ENCODE measurements at places on chromosomes 12 and 14.

DNA sequence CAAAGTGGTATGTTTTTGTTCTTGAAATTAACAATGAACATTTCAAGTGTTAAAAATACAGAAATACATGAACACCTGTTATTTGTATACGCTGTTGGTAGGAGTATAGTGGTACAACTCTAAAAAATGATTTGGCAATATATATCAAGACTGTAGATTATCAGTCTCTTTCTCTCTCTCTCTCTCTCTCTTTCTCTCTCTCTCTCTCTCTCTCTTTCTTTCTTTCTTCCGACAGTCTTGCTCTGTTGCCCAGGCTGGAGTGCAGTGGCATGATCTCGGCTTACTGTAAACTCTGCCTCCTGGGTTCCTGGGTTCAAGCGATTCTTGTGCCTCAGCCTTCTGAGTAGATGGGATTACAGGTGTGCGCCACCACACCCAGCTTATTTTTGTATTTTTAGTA lies 12.6 kb downstream of the HEBP1 start:
- DNase-seq = no peak

DNA sequence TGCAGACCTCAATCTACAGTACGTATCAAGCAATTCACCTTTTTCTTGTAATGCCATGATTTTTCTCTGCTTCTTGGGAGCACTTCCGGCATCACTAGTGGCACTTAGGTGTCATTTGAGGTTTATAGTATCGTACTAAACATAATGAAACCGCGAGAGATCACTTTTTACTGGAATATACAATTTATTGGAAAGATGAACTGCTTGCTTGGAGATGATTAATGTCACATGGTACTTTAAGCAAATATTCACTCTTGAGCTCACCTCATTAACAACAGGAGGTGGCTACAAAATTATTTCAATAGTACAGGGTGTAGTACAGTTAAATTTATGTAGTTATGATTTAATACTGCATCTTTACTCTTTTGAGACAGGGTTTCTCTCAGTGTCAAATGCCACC lies 11.5 kb downstream of the FUT8 start:
- DNase-seq = no peak

DNA sequence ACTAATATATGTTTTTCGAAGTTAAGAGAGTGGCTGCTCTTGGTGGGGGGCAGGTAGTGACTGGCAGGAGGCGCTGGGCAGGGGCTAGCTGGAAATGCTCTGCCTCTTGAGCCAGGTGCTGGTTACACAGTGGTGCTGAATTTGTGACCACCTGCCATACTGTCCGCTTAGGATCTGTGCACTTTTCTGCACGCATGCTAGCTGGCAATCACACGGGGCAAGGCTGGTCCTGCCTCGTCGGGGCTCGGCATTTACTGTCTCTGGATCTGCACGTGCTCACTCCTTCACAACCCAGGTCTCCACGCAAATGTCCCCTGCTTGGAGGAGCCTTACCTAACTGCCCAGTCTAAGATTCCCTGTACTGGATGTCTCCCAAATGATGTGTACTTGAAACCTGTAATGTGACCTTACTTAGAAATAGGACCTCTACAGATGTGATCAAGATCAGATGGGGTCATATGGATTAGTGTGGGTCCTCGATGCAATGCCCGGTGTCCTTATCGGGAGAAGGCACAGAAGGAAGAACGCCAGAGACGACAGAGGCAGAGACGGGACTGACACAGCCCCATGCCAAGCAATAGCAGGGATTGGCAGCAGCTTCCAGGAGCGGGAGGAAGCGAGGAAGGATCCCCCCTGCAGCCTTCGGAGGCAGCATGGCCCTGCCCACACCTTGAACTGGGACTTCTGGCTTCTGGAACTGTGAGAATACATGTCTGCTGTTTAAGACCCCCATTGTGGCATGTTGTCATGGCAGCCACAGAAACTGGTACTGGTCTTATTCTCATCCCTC lies 59.5 kb downstream of the RBM19 start:
- no peak for DNase-seq

- no peak for DNase-seq
Observed at GRCh38 chr12:57009949-57010626, 3.7 kb upstream of the ZBTB39 start.

- no peak for DNase-seq
Observed at GRCh38 chr14:50055461-50056228, 60.7 kb downstream of the VCPKMT start.

DNA sequence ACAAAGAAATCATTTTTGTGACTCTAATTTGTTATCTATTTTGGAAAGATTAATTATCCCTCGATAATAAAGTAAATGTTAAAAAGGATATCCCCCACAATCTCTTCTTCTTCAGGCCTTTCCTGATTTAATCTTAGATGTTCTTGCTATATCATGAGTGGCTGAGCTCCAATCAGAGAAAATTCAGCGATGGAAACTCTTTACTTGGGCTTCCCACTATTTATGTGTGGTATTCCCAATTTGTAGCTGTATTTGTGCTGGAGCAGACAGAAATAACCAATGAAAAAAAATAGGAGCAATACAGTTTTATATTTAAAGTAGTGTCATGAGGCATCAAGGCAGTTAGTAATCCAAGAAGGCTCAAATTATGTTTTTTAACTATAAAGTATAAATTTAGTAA lies 539.1 kb downstream of the PRKD1 start:
- DNase-seq = no peak

- no peak for DNase-seq
Observed at GRCh38 chr12:110349096-110349495, 54.4 kb downstream of the ANAPC7 start.

DNA sequence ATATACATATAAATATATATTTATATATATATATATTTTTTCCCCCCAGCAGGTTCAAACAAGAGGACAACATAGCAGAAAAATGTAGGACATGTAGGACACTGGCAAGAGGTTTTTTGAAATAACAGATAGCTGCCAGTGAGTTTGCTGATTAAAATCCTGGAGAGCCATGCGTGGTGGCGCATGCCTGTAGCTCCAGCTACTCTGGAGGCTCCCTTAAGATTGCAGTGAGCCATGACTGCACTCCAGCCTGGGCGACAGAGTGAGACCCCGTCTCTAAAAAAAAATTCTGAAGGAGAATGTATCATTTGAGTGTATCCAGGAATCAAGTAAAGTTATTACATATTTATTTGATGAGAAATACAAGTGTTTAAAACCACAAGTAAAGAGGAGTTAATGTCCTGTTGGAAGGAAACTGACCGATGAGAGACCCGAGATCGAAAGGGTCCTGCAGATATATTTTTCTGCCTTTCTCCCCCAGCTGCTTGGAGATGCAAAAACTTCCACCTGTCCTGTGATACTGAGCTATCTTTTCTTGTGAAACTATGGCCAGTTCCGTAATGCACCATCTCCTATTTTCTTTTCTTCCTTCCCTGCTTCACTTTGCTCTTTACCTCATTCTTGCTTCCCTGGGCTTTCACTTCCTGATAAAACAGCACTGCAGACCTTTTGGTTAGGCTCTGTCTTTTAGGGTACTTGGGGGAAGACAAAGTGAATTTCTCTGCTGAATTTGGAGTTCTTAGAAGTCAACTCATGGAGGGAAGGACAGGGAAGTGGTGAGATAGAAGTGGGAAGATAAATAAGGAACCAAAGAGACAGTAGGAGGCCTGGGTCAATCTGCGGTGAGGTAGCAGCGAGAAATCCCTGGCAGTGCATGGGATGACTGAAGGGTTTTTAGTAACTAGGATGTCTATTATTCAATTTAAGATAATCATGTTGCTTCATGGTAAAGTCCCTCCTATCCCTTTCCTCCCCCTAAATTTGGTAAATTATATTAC lies 41.2 kb upstream of the SLC2A13 start:
- DNase-seq = no peak

DNA sequence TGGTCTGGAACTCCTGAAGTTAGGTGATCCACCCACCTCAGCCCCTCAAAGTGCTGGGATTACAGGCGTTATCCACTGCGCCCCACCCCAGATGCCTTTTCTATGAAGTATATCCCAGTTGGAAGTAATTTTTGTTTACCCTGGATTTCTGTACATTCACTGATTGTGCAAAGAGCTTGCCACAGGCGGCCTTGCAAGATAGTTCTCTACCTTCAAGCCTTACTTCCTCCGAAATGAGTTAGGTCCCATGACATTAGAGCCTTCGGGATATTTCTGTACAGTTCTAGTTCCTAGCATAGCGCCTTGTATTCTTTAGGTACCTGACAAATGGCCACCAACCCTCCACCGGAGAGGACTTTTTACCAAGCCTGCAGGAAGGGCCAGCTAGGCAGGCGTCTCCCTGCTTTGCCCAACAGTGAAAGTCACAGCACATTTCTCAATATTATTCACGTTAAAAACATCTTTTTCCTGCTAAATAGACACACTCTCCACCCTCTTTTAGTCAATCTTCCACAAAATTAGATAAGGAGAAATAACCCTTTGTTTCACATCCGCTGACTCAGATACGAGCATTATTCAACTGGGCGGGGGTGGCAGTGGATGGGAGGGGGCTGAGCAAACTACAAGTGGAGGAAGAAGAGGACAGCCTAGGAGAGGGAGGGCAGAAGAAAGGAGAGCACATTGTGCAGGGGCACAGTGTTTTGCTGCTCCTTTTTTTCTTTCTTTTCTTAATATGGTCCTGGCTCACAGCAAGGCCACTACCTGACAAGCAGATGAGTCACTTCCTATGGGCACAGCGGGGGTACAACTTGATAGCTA lies 40.0 kb upstream of the CAPRIN2 start:
- DNase-seq = no peak

DNA sequence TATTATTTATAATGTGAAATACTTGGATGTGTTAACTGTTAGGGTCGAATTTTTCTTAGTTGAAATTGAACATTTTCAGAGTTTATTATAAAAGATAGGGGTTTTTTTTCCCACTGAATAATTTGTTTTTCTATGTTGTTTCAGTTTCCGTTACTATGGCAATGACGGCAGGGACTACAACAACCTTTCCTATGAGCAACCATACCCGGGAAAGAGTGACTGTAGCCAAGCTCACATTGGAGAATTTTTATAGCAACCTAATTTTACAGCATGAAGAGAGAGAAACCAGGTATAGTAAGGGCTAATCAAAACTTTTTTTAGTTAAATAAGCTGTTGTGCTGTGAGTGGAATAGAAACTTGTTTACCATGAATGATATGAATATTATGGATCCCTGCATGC lies 35.1 kb upstream of the BMAL2 start:
- DNase-seq = no peak

- no peak for DNase-seq
Observed at GRCh38 chr12:20474443-20474842, 106.1 kb downstream of the PDE3A start.

GRCh38 chr14:61847861-61848260 lies 85.6 kb downstream of the SNAPC1 start:
- DNase-seq = no peak

- no peak for DNase-seq
Observed at GRCh38 chr14:22598896-22599244, 770 bp downstream of the ABHD4 start.

DNA sequence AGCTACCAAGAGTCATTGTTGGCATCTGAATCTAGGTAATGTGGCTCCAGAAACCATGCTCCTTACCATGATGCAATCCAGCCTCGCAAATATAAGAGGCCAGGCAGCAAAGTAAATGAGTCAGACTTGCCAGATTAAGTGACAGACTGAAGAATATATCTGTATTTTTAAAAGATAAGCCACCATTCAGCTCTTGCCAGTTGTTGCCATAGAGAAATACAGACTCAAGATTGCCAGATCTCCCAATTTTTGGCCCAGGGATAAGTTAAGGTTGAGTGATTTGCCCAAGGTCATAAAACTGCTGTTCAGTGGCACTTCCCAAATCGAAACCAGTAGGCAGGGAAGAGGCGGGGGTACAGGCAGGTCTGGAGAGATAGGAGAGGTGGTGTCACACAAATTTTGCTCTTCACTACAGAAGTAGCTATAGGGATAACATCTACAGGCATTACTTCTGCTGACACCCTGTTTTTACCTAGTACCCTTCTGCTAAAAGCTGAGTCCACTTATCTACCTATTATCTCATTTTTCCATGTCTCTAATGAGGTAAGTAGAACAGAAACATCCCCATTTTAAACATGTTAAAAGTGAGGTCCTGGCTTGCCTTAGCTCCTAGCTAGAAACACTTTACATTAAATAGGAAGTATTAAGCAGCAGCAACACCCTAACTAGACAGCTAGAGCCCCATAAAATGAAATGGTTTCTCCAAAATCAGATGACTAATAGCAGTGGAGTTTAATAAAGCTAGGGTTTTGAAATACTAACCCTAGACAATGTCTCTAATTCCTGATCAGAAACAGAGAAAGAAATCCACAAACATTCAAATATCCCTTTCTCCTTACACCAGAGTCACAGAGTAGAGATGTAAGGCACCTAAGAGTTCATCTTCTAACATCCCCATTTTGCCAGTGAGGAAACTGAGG lies 19.5 kb downstream of the DCAF5 start:
- DNase-seq = peak; percentile 46
